ENCODE measurements at places on chromosomes 1 and 21. TPM values are rescaled to one million over a fixed set of nuclear protein-coding genes. Genes with fewer than 3 reads are reported as not detected.

KRTAP12-2 gene
- not detected for total RNA-seq

AMY1A gene
- not detected for total RNA-seq

B4GALT2 gene
- total RNA-seq, result 78.9 TPM

KCNK1 gene
- total RNA-seq, result 10.8 TPM

MAP1LC3C gene
- total RNA-seq, result under 0.01 TPM

RGS13 gene
- total RNA-seq, result not detected

All from smooth muscle cell of the umbilical artery (primary cell).